OCI-M1 (cell line): ENCODE measurements at places on chromosomes 16 and 17.

DNA sequence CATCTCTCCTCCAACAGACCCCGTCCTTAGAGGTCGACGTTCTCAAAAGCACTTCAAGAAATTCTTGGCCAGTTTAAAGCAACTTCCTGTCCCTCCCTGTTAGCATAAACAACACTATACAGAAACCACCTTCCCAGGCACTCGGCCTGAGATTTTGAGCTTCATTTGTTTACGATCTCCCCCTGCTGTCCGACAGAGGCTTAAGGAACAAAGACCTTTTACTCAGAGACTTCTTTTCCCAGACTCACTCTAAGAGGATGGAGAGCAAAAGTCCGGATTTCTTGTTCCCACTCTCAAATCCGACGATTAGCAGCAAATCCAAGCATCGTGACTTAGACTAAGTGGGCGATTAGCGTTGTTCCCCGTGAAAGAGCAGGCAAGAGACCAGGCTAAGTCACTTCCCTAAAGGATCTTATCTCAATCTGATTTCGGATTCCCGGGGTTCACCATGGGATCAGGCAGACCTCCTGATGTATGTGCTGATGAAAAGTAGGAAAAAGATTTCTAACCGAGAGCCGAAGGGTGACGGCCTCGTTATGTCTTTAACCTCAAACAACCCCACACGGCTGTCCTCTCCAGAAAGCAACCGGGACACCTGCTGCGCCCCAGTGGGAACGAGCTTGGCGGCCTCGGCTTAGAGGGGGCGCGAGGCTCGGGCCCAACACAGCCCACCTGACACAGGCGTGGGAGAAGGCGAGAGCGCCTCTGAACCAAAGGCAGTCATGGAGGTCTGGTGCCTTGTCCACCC lies 598 bp downstream of the INPP5K start:
- DNase-seq, result peak; percentile 84

DNA sequence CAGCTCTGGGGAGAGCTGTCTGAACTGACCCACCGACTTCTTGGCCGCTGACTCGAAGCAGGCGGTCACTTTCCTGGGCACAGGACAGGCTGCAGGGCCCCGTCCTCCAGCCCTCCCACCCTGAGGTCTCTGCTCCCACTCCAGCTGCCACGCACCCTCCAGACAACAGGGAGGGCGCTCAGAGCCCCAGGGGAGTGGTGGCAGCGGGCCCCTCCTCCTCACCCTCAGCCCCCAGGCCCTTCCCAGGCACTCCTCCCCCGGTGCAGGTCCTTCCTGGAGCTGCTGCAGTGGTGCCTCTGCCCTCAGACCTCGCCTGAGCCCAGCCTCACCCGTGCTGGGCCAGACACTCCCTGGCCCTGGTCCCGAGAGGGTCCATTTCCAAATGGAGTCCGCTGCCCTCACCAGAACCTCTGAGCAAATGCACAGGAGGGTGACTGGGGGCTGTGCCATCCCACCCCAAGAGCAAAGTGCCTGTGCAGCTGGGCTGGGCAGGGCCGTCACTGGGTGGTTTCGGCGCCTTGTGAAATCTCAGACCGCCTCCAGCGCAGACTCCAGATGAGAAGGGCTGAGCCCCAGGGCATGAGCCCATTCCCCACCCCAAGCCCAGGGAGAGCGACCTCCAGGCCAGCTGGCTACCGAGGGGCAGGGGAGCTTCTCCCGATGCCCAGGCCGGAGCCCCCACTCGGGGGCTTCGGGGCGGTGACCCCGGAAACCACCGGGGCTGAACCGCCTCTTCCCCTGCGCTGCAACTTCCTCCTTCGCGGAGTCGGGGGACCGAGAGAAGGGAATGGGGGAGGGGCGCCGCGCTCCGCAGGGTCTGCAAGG lies 717 bp downstream of the CYBA start:
- DNase-seq, result peak; percentile 64

DNA sequence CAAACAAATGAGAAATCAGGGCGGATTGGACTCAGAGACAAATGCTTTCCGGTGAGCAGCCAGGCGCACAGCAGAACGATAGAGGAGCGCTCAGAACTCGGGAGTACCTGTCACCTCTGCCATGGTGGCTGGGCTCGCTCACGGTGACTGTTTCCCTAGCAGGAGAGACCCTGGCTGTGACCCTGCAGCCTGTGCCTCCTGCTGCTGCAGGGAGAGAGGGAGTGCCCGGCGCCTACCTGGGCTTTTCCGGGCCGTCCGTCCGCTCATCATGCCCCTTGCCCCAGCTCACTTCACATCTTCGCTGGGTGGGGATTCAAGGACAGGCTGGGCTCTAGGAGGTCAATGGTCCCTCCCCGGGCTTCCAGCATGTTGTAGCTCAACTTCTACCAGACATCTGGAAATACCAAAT lies 14.1 kb upstream of the DNAH17 start:
- no peak for DNase-seq

DNA sequence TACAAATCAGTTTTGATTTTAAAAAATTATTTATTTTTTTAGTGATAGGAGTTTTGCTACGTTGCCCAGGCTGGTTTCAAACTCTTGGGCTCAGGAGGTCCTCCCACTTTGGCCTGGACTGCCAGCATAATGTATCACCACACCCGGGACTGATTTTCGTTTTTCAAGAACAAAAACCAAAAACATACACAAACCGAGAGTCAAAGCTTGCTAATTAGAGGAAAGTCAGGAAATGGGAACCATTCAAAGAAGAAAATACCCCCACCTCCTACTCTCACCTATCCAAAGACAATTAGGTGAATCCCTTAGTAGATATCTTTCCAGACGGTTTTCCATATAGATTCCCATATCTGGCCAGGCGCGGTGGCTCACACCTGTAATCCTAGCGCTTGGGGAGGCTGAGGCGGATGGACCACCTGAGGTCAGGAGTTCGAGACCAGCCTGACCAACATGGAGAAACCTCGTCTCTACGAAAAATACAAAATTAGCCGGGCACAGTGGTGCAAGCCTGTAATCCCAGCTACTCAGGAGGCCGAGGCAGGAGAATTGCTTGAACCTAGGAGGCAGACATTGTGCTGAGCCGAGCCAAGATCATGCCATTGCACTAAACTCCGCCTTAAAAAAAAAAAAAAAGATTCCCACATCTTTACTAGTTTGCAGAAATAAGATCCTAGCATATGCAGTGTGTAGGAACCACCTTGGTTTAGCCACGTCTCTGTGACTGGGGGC lies 883 bp upstream of the SPN start:
- DNase-seq, result peak; percentile 70

- DNase-seq, result no peak
Observed at GRCh38 chr17:77037943-77038342, 102.8 kb upstream of the SEC14L1 start.

GRCh38 chr16:10296956-10297340 lies 88.9 kb upstream of the ATF7IP2 start:
- no peak for DNase-seq

GRCh38 chr17:73316919-73317505 lies 5.2 kb upstream of the CDC42EP4 start:
- DNase-seq, result no peak

DNA sequence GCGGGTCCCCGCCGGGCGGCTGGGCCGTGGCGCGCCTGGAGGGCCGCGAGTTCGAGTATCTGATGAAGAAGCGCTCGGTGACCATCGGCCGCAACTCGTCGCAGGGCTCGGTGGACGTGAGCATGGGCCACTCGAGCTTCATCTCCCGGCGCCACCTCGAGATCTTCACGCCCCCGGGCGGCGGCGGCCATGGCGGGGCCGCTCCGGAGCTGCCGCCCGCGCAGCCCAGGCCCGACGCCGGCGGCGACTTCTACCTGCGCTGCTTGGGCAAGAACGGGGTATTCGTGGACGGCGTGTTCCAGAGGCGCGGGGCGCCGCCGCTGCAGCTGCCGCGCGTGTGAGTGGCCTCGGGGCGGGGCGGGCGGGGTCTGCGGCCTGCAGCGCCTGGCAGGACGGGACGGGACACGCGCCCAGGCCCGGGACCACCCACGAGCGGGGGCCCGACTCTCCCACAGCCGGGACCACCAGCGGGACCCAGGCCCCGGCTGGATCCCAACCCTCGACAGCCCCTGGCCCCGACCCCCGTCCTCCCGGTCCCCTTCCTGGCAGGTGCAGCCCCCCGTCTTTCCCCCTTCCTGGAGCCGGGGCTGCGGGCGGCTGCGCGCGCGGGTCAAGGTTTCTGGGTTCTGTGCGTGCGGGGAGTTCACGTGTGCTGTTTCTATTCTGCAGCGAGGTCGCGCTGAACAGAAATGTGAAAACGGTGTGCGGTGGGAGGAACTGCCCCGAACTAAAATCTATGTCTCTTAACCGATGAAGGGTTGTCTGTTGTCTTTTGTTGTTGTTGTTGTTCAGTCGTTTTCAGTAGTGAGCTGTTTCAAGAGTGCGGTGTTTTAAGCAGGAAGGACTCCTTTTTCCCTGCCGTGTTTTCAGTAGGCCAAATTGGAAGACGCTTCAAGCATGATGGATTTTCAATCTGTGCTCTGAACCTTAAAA lies 705 bp downstream of the FOXK2 start:
- peak; percentile 67 for DNase-seq

- DNase-seq, result peak; percentile 94
Observed at GRCh38 chr16:84726079-84726668, 26.4 kb downstream of the USP10 start.

DNA sequence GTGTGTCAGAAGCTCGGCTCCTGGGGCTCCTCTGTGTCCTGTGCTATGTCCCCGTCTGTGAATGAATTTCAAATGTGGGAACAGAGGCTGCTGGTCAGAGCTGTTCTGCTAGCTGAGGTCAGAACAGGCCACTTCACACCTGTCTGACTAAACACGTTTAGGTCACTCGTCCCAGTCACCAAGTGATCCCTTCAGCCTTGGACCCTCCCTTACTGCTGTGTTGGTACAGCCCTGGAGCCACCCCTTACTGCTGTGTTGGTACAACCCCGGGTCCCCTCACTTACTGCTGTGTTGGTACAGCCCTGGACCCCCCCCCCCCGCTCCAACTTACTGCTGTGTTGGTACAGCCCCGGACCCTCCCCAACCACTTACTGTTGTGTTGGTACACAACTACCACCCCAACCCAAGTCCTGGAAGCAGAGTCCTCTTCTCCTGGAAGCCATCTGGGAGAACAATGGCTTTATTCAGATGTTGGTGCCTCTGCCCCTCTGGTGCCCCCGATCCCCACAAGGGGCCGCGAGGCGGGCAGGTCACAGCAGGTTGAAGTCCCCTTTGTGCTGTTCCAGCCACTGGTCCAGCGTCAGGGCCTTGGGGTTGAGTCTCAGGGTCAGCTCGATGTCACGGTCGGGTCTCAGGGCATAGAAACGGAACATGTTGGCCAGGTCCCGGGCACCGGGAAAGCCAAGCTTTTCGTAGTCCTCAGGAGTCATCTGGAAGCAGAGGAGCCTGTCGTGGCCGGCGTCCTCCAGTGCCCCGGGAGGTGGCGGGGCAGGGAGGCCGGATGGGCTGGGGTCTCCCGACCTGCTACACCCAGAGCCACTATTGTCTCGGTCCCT lies 13.0 kb downstream of the NMRAL1 start:
- DNase-seq, result peak; percentile 13

DNA sequence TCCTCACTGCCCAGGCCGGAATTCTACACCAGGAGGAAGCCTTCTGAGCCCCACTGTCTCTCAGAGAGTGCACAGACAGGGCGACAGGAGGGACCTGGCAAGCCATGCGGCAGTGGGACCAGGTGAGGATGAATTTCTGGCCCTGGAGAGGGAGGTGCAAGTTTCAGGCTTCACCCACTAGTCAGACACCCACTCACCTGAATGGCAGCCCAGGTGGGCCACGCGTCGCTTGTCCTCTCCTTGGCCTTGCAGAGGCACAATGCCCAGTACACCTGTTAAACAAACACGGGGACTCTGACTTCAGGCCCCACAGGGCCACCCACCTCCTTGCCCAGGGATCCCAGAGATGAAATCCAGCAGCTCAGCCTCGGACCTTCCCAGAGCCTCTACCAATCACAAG lies 4.2 kb downstream of the CORO7 start:
- no peak for DNase-seq

- DNase-seq, result no peak
Observed at GRCh38 chr17:41324180-41325075, 8.9 kb upstream of the KRTAP17-1 start.
